Left ventricle myocardium inferior (tissue), 1 donor: ENCODE measurements at places on chromosomes 11 and 22. TPM values are rescaled to one million over a fixed set of nuclear protein-coding genes. Genes with fewer than 3 reads are reported as not detected.

DNA sequence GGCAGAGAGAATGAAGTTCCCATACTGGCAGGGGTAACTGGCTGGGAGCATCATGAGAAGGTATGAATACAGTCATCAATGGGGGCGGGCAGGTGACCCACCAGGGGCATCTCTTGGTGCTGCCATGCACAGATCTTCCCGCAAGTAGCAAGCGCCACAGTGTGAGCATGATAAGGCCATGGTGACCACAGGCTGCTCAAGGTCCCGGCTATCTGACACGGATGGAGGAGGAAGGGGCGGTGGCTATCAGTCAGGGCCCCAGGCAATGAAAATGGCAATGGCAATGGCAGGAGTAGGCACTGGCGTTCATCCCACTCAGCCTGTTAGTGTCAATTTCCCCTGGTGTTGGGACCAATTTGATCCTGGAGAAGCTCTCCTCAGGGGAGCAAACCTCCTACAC, 21.6 kb downstream of the ASCL2 start:
- DNase-seq, result no peak
- no peak overlapping the region for H3K4me3 ChIP-seq
- no peaks in the 10 kb centered on the region for H3K4me1 ChIP-seq
- no peak overlapping the region for H3K27ac ChIP-seq
- H3K27me3 ChIP-seq, result peaks cover 37% of the 10 kb centered on the region

DNA sequence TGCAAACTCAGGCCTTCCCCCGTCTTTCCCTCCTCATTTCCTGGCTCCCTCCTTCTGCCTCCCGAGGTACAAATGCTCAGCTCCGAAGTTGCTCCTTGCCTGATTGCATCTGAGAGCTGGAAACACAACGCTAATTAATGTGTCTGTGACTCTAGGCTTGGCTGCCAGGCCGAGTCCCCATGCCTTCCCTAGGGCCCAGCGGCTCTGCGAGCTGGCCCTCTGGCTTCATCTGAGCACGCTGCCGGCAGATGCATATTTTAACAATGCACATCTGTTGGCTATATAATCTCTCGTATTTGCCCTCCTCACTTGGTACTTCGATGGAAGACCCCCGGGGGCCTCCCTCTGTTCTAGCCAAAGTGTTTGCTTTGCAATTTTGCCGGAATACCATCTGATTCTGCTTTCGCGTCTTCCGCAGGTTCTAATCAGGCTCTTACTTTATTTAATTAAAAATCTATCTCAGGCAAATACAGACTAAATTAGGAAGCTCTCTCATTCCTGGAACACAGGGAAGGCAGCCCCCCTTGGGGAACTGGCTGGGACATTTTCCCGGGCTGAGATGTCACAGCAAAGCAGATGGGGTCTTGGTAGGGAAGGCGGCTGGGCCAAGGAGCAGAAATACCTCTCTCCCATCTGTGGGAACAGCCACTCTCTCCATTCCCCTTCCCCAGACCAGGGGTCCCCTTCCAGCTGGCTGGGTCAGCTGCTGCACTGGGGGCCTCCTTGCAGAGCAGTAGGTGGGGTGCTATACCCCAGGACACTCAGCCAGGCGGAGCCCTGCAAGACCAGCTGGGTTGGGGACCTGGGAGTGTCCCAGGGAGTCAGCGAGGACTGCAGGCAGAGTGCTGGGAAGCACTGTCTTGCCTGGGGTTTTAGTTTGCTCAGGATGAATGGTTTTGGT, 162.8 kb downstream of the ST3GAL4 start:
- peaks cover 79% of the 10 kb centered on the region for H3K27me3 ChIP-seq
- peaks cover 10% of the 10 kb centered on the region for H3K4me1 ChIP-seq

DNA sequence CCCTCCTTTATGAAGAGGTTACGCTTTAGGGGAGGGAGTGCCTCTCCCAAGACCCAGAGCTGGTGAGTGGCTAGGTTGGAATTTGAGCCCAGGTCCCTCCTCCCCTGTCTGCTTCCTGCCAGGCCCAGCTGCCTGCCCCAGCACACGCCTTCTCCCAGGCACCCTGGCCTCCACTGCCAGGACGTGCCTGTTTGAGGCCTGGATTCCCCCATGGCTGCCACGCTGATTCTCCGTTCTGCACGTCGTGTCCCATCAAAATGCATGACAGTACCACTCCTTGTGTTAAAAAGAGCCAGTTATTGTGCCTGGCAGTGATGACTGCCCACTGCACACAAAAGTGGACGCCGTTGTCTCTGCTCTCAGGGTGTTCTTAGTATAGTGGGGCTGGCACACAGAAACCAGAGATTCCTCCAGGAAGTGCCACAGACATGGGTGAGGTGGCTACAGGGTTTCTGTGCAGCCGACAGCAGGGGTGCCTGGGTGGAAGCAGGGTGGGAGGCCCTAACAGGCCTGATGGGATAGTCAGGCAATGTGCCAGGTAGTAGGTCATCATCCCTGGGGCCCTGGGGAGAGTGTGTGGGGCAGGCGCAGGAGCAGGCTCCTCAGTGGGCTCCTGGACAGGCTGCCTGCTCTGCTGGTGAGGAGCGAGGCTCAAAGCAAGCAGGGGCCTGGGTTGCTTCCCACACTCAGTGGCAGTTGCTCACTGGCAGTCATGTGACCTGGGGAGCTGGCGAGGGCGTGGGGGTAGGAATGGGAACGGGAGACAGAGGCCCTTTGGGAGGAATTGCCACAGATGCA, 24.2 kb downstream of the MED15 start:
- peak; percentile 46 for DNase-seq
- peak overlapping the region; percentile 85 for H3K27ac ChIP-seq
- peaks cover 80% of the 10 kb centered on the region for H3K4me1 ChIP-seq
- H3K36me3 ChIP-seq, result peaks cover 15% of the 10 kb centered on the region
- H3K4me3 ChIP-seq, result peak overlapping the region; percentile 2

- peaks cover 63% of the 10 kb centered on the region for H3K4me1 ChIP-seq
- H3K36me3 ChIP-seq, result peaks cover 83% of the 10 kb centered on the region
- no peaks in the 10 kb centered on the region for H3K27me3 ChIP-seq
- no peak overlapping the region for H3K4me3 ChIP-seq
- peak; percentile 53 for DNase-seq
These were observed 12.3 kb downstream of the GUCD1 start for GRCh38 chr22:24542641-24543040.

DNA sequence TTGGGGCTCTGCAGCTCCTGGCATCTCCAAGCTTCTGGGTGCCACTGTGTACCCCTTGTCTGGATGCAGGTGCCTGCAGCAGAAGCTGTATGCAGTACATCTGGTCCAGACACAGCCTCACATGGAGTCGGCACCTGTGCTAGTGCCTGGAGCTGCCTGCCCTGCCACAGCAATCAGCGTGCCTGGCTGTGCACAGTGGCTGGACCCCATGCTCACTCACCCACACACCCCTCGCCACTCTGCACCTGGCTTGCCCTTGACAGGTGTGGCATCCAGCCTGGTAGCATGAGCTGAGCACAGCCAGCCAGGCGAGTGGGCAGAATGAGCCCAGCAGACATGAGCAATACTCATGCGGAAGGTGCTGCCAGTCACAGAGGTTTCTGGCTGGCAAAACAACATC, 19.5 kb upstream of the OR6A2 start:
- no peaks in the 10 kb centered on the region for H3K36me3 ChIP-seq
- no peak overlapping the region for H3K27ac ChIP-seq

GRCh38 chr22:48901324-48901723, 926.3 kb downstream of the BRD1 start:
- H3K4me1 ChIP-seq, result no peaks in the 10 kb centered on the region
- H3K4me3 ChIP-seq, result no peak overlapping the region
- DNase-seq, result no peak
- no peaks in the 10 kb centered on the region for H3K36me3 ChIP-seq
- no peak overlapping the region for H3K27ac ChIP-seq

DNA sequence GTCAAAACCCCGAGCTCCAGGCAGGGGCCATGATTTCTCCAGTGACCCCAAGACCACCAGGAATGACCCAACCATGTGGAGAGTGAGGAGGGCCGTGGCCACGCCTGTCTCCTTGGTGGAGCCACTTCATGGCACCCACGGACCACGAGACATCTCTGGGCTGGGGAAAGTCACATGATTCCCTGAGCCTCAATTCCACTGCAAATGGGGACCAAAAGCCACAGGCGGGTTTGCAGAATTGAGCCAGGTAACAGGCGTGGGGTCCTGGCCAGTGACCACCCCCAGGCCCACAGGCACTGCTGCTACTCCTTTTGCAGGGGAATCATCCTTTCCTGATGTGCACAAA, 178.9 kb downstream of the CTTN start:
- H3K4me1 ChIP-seq, result no peaks in the 10 kb centered on the region
- H3K4me3 ChIP-seq, result no peak overlapping the region
- H3K36me3 ChIP-seq, result no peaks in the 10 kb centered on the region
- H3K27me3 ChIP-seq, result peaks cover 19% of the 10 kb centered on the region

- H3K27ac ChIP-seq, result no peak overlapping the region
- peaks cover 4% of the 10 kb centered on the region for H3K27me3 ChIP-seq
- DNase-seq, result no peak
- H3K36me3 ChIP-seq, result no peaks in the 10 kb centered on the region
- H3K4me1 ChIP-seq, result no peaks in the 10 kb centered on the region
- no peak overlapping the region for H3K4me3 ChIP-seq
These were observed 371.6 kb downstream of the CADM1 start for GRCh38 chr11:115132436-115133228.

- H3K27me3 ChIP-seq, result no peaks in the 10 kb centered on the region
- no peak overlapping the region for H3K4me3 ChIP-seq
- H3K36me3 ChIP-seq, result peaks cover 75% of the 10 kb centered on the region
- H3K4me1 ChIP-seq, result peaks cover 27% of the 10 kb centered on the region
- H3K27ac ChIP-seq, result no peak overlapping the region
These were observed 25.5 kb upstream of the TXNRD2 start for GRCh38 chr22:19966908-19967750.

DNA sequence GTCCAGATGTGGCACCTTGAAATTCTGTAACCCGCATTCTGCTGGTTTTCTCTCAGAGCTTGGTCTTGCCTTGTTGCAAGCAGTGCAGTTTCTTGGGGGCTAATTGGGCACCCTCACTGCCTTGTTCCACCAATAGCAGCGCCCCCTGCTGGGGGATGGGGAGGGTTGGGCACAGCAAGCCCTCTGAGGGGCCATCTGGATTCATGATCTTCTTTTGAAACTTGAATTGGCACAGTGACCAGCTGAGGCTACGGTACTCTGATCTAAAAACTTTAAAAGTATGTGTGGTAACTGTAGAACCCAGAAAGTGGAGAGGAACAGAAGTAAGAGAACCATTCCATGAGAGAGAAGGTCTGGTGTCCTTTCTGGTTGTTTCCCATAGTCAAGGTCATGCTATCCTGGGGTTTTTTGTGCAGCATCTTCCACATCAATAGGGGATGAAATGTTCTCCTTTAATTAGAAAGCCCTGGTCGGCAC, 64.2 kb downstream of the MED15 start:
- no peak overlapping the region for H3K27ac ChIP-seq
- no peak overlapping the region for H3K4me3 ChIP-seq
- H3K27me3 ChIP-seq, result no peaks in the 10 kb centered on the region
- DNase-seq, result peak; percentile 37
- peaks cover 40% of the 10 kb centered on the region for H3K4me1 ChIP-seq
- peaks cover 84% of the 10 kb centered on the region for H3K36me3 ChIP-seq

GRCh38 chr11:74654976-74655375, 62.6 kb downstream of the POLD3 start:
- no peaks in the 10 kb centered on the region for H3K27me3 ChIP-seq
- no peak overlapping the region for H3K4me3 ChIP-seq
- no peaks in the 10 kb centered on the region for H3K4me1 ChIP-seq
- no peak for DNase-seq
- peaks cover 13% of the 10 kb centered on the region for H3K36me3 ChIP-seq

DNA sequence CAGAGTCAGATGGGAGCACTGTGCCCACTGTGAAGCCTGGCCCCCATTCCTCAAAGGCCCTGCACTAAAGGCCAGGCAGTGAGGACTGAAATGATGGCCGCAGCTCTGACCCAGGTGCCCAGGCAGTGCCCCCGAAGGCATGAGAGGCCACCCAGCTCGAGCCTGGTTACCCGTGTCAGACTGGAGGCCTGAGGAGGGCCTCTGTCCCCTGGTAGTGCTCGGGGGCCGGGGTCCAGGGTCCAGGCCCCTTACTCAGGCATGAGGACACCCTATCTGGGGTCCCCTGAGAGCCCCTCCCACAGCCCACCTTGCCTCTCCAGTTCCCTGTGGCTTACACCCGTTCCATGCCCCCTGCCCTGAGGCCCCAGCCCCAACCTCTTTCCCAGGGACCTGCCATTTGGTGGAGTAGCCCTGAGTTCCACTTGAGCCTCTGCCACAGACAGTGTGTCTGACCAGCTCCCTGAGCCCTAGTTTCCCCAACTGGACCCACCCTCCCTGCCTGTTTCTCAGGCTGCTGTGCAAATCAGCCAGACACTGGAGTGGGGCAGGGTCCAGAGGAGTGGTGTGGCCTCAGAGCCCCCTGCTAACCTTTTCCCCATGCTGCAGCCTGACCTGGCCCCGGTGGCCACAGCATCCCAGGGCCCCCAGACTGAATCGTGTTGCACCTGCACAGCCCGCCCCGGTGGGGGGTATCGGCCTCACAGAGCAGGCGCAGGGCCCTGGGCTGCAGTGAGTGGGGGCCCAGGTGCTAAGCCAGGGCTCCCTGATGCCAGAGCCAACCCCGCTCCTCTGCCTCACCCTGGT, 10.8 kb upstream of the ANKRD13D start:
- H3K27ac ChIP-seq, result peak overlapping the region; percentile 94
- H3K4me3 ChIP-seq, result peak overlapping the region; percentile 61
- H3K4me1 ChIP-seq, result peaks cover 86% of the 10 kb centered on the region
- H3K27me3 ChIP-seq, result no peaks in the 10 kb centered on the region

DNA sequence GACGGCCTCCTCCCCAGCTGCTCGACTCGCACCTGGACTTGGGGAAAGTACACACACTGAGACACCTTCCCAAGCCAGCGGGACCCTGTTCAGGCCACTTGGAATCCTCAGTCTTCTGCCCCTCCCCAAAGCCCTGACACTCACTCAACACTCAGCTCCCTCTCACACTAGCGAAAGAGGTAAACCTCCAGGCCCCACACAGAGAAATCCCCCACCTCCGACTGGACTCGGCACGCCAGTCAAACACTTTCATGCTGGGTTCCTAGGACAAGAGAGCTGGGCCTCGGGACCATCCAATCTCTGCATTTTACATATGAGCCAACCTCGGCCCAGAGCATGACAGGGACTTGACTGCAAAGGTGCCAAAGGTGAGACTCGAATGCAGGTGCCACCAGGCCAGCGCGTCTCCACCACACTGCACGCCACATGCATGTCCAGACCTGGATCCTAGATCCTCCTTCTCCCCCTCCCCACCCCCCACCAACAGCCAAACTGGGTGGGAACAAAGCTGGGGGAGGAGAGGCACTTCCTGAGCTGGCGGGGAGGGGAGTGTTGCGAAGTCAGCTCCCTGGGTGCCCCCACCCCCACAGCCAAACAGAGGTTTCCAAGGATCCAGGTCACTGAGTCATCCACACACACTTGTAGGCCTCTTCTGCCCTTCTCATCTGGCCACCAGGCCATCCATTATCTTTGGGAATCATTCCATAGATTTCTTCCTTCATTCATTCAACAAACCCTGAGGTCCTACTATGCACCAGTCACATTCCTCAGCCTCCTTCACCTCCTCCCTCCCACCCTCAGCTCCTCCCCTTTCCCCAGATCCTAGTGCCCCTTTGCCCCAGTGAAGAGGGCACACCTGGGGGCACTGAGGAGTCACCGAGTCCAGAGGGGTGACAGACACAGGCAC, 10.7 kb upstream of the CD5 start:
- H3K27me3 ChIP-seq, result peaks cover 7% of the 10 kb centered on the region
- no peaks in the 10 kb centered on the region for H3K36me3 ChIP-seq
- H3K4me1 ChIP-seq, result no peaks in the 10 kb centered on the region

The TTC28 gene
- 16.4 TPM for total RNA-seq

The ELMOD1 gene
- total RNA-seq, result 2.3 TPM

The HEPN1 gene
- not detected for total RNA-seq

The NXPE2 gene
- total RNA-seq, result 0.22 TPM

The THRSP gene
- 0.25 TPM for total RNA-seq

The CASP5 gene
- total RNA-seq, result not detected
